ENCODE measurements at places on chromosomes 11 and 22.

DNA sequence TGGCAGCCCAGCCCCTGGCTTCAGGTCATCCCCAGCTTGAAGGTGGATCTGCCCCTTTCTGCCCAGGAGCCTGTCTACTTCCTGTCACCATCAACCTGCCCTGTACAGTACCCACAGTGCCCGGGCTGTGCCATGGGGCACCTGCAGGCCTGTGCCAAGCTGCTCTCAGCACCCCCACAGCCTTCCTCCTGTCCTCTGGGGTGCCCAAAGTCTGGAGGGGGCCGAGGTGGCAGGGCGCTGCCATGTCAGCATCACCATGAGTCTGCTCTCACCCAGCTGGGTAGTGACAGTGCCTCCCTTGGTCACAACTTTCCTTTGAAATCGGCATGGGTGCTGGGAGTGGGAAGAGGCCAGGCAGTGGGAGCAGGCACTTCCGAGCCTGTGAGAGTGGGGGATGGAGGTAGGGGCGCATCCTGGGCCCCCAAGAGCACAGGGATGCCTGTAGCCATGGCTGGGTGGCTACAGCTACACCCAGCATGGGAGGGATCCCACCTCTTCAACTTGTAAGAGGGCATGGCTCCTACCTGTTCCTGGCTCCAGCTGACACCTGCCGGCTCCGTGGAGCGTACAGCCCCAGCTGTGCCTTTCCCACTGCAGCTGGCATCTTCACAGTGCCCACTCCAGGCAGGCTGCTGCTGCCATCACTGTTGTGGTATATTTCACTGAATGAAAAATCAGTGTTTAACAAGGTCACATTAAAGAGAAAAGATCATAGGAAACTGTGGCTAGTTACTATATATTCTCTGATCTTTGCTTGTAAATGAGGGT is 42.9 kb downstream of the RNF169 start:
- no peak for DNase-seq

DNA sequence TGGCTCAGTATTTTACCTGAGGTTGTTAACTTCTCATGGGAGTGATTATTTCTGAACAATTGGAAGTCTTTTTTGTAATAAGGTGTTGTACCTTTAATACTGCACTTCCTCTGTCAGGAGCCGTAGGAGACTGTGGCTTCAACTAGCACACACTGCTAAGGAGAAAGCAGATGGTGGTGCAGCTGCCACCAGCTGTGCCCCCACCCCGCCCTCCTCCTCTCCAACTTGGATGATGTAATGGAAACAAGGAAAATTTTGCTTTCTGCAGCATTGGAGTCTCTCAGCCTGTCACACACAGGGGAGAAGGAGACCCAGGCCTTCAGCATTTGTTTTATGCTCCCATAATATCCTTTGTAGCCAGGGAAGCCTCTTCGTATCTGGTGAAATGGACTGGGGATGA is 91.2 kb downstream of the TEAD1 start:
- DNase-seq, result peak; percentile 70

DNA sequence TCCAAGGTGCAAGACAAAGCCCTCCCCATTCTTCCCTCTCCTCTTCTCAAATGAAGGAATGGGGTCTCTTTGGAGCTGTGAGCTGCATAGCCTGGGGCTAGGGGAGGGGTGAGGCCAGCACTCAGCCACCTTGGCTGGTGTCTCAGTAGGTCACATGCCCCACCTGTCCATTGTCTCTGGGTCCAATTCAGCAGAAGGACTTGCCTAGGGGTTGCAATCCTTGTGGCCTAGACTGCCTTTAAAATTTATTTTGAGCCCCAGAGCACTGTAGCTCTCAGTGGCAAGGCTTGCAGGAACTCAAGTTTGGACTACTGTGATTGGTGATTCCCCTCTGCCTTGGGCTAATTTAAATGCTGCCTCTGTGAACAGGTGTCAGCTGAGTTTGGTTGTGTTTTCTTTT is 336.7 kb downstream of the DDX10 start:
- no peak for DNase-seq

GRCh38 chr11:129546266-129546665 is 170.6 kb downstream of the BARX2 start:
- no peak for DNase-seq

DNA sequence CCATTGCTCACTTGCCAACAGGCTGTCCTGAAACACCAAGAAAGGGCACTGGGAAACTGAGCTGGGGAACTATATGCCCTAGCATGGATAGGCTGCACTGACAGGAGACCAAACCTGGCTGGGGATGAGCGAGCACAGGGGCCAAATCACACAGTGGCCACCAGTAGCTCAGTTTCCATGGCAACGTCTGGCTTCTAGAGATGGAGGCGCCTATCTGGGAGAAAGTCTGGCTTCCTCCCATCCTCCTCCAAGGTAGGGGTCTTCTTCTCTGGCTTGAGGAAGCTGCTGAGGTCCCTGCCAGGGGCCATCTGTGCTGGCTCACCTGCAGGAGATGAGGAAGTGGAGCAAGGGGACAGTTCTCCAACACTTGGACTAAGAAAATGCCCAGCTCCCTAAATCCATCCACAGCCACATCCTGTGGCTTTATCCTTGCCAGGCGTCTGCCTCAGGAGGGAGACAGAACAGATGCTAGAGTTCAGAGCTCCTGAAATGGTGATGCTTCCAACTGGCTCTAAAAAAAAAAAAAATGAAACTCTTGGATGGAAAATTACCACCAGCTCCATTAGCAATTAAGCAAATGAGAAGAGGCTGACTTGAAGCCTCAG is 48.3 kb downstream of the SYT13 start:
- DNase-seq, result peak; percentile 40

- DNase-seq, result no peak
These were observed 55.3 kb downstream of the PPFIA1 start for GRCh38 chr11:70325824-70326223.

DNA sequence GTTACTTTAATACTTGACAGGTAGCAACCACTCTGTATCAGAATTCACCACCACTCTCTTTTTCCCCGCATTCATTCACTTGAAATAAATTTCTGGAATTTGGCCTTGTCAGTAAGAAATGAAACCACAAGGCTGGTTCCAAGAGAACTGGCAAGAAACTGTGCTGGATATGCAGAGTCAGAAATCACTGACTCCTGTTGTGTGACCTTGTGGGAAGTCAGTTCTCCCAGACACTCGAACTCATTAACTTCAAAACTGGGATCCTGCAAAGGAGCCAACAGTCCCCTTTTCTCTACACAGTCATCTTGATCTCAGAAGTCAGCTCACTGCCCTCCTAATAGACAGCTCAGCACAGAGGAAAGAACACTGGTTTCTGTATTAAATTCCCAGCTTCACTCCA is 142.7 kb downstream of the LRRC4C start:
- DNase-seq, result no peak
